ENCODE measurements at places on chromosomes 12 and 14. TPM values are rescaled to one million over a fixed set of nuclear protein-coding genes. Genes with fewer than 3 reads are reported as not detected.

GRCh38 chr14:32003585-32003984 lies 73.5 kb upstream of the ARHGAP5 start:
- DNase-seq: no peak

DNA sequence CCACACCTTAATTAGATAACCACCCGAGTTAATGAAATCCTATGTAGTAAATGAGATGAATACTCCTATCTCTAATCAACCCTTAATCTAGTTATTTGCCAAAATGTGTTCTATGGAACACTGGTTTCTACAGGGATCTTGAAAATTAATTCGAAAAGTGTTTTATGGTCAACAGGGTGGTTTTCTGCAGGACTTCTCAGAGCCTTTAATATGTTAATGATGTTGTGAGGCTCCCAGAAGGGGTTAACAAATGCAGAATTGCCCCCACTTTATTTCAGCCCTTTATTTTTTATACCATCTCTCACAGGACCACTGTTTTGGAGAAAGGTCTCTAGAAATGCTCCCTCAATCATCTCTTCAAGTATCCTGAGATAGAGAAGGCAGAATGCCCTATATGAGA lies 153.1 kb upstream of the RPH3A start:
- no peak for DNase-seq

Gene NUBPL
- total RNA-seq: 9.2 TPM

Gene CMA1
- 1.2 TPM for total RNA-seq

Gene SLC38A1
- total RNA-seq: 87.3 TPM

DNA sequence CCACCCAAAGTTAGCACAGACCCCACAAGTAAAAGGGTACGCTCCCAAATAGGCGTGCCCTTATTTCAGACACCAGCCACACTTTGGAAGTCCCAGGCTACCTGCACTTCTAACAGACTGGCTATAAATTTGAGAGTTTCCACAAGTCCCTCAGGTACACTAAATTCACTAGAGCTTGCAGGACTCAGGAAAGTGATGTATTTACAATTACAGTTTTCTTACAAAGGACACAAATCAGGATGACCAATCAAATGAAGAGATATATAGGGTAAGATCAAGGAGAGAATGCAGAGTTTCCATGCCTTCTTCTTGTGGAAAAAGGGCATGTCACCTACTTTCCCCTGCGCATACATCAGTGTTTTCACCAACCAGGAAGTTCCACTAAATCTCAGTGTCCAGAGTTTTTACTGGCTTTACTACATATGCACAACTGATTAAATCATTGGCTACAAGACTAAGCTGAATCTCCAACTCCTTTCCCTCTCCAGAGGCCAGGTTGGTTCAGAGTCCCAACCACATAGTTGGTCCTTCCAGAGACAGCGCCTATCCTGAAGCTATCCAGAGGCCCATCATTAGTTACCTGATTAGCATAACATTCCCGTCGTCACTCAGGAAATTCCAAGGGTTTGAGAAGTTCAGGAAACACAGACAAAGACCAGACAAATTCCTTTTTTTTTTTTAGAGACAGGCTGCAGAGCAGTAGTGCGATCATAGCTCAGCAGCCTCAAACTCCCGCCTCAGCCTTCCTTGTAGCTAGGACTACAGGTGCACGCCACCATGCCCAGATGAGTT lies 84.2 kb downstream of the DENND5B start:
- no peak for DNase-seq

DNA sequence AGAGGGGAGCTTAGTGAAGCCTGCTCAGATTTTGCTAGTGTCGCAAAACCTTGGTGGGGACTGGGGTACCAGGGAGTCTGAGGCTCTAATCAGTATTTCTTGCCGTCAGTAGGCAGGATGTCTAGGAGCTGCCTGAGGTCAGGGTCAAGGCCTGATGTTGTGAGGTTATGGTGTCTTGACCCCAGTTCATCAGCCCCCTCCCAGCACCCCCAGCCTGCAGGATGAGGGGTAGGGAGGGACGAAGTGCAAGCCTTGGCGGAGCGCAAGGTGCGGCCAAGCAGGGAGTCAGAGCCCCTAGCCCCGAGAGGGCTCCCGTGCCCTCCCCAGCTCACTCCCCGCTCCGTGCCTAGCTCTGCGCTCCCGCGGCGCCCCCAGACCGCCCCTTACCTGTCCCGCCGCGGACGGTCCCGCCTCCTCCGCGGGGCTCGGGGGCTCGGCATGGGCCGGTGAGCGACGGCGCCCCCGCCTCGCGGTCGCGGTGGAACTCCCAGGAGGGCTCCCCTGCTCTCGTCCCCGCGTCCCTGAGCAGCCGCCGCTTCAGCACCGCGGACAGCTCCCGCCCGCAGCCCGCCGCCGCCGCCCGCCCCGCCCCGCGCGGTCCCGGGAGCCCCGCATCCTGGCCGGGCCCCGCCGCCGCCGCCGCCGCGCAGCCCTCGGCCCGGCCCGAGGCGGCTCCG lies 347 bp downstream of the SYNDIG1L start:
- DNase-seq: no peak

DNA sequence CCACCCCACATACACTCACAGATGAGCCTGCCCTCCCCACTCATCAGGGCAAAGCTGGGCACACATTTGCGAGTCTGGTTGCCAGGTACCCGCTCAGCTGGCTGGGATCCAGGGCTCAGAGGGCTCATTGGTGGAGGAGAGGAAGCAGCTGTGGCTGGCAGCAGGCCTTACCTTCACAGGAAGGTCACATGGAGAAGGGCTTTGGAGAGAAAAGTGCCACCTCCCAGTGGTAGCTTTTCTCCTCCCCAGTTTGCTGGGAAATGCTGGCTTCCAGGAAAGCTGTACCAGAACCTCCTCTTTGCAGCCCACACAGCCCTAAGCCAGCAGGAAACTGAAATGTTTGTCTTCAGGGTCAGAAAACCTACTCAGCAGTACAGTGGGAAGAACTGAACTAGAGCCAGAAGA lies 55.6 kb downstream of the LGMN start:
- no peak for DNase-seq

GRCh38 chr12:77816196-77816595 lies 14.5 kb upstream of the NAV3 start:
- no peak for DNase-seq

Data from lower leg skin (tissue), 4 donors.